Pericardium fibroblast (primary cell): ENCODE measurements at places on chromosomes 2 and 18. TPM values are rescaled to one million over a fixed set of nuclear protein-coding genes. Genes with fewer than 3 reads are reported as not detected.

Gene FOXI3
- total RNA-seq = not detected in 2 replicates

Gene SATB2
- 1.2 and 3.1 TPM in 2 replicates for total RNA-seq

Gene SAG
- total RNA-seq = not detected in 2 replicates

Gene TTC32
- 1.2 and 2.3 TPM in 2 replicates for total RNA-seq

Gene FRZB
- 0.60 and 0.82 TPM in 2 replicates for total RNA-seq

Gene GPR35
- 0.60 and 0.82 TPM in 2 replicates for total RNA-seq

Gene HOXD3
- total RNA-seq = 0.09 and 0.82 TPM in 2 replicates

Gene UGT1A3
- not detected in 2 replicates for total RNA-seq

Gene TMEM127
- 30.1 and 32.6 TPM in 2 replicates for total RNA-seq

Gene COL4A4
- 0.43 and 15.9 TPM in 2 replicates for total RNA-seq

Gene GPR55
- total RNA-seq = not detected in 2 replicates

Gene DOK6
- total RNA-seq = 0.94 and 2.8 TPM in 2 replicates

Gene DNAJC5G
- not detected in 2 replicates for total RNA-seq

Gene GCG
- not detected in 2 replicates for total RNA-seq

Gene SDC1
- total RNA-seq = 1.8 and 4.0 TPM in 2 replicates

Gene HOXD4
- total RNA-seq = 0.12 and 2.7 TPM in 2 replicates

Gene DYSF
- total RNA-seq = 0.70 and 9.4 TPM in 2 replicates

Gene TTC39C
- total RNA-seq = 15.1 and 44.5 TPM in 2 replicates

Gene CERKL
- total RNA-seq = not detected in 2 replicates

Gene PIKFYVE
- total RNA-seq = 16.8 and 28.1 TPM in 2 replicates

Gene OBSL1
- total RNA-seq = 108 and 140 TPM in 2 replicates

Gene G6PC2
- not detected in 2 replicates for total RNA-seq

Gene CHRND
- total RNA-seq = 0.26 TPM in 1 of 2 replicates, not detected in the other
